ENCODE measurements at places on chromosomes 16 and 17. TPM values are rescaled to one million over a fixed set of nuclear protein-coding genes. Genes with fewer than 3 reads are reported as not detected.
A peak's percentile ranks its signal among the peaks of the same experiment; 100 is the strongest.

GRCh38 chr17:64533784-64534183, 27.0 kb downstream of the CEP95 start:
- no peak for DNase-seq

GRCh38 chr16:30186782-30187555, 3.6 kb downstream of the CORO1A start:
- no peak for DNase-seq

DNA sequence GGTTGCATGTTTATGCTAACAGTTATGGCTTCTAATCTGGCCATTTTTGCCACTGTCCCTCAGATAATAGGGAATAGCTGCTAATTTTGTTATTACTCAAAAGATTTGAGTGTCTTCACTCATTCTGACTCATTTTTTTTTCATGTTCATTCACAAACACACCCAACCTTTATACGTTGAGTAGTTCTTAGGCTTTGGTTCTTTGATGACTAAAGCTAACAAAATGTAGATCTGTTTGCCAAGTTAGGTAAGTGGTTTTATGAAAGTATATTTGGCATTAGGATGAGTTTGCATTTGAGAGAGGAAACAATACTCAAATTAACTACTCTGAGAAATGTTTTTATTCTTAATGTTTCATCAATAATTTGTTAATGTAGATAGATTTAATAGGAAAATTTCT, 3.6 kb downstream of the MAP2K4 start:
- DNase-seq = peak; percentile 17

- DNase-seq = no peak
Observed at GRCh38 chr17:19299866-19300265, 62.7 kb downstream of the B9D1 start.

- DNase-seq = peak; percentile 38
Observed at GRCh38 chr17:28381141-28381825, 9.8 kb downstream of the SARM1 start.

- no peak for DNase-seq
Observed at GRCh38 chr16:11383481-11384183, 38.4 kb downstream of the RMI2 start.

DNA sequence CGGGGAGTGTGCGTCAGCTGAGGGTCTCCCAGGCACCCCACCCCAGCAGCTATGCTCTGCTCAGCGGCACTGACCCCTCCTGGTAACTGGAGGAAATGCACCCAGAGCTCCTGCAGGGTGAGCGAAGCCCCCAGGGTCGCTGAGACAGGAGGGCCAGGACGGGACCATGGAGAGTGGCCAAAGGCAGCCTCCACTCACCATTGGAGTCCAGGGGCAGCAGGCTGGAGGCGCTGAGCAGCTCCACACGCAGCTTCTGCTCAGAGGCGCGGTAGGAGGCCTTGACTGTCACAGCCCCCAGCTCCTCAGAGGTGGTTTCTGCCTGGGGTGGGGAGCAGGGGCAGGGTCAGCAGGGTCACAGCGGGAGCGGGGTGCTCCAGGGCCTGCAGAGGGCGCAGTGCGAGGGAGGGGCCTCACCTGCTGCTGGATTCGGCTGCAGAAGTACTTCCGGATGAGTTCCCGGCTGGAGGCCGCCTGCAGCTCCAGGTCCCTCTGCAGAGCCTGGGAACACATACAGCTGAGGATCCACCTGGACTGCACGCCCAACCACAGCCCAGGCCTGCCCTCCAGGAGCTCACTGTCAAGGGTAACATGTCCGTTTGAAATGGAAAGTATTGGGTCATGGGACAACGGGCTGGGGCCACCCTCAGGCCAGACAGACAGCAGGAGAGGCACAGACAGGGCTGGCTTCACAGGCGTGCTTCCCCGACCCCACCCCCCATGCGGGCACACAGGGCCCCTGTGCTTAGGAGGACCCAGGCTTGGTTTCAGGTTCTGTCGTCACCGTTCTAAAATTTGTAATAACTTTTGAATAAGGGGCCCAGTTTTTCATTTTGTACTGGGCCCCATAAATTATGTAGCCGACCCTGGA, 13.8 kb downstream of the UNC13D start:
- DNase-seq = no peak

DNA sequence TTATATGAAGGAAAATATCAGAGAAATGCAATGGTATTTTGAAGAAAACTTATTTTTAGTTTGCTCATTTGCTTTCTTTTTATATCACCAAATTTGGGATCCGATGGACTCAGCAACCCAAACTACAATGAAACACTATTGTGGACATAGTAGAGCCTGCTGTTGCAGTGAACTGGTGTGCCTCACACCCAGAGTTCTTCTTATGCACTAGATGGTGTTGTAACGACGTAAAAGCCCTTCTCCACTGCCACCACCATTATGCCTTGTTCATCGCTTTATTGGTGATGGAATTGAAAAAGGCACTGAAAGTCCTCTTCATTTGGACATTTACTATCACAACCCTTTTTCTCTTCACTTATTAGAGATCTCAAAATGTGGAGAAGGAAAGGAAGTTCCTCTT, 381.3 kb downstream of the CDH8 start:
- no peak for DNase-seq

GRCh38 chr16:79211586-79211985, 389.0 kb downstream of the MAF start:
- DNase-seq = peak; percentile 5

GRCh38 chr16:27564224-27564623, 14.3 kb downstream of the KATNIP start:
- DNase-seq = no peak

GRCh38 chr16:8436931-8437330, 153.4 kb downstream of the TMEM114 start:
- peak; percentile 65 for DNase-seq

- no peak for DNase-seq
Observed at GRCh38 chr17:82023447-82024241, 539 bp downstream of the LRRC45 start.

GRCh38 chr17:64005734-64006167, 7.6 kb downstream of the PRR29 start:
- DNase-seq = no peak

DNA sequence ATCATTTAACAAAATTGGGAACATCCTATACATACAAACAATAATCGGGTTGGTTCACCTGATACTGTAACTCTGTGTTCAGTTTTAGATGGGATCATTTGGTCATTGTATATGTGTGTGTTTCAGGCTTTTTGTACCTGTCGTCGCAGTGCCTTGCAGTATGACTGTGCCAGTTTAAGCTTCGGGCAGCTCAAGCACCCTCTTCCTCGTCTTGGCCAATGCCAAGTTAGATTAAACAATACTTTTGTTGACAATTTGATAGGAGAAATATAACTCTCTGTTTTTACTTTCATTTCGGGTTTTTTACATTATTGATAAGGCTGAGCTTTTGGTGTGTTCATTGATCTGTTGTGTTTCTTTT, 37.0 kb upstream of the ARHGAP17 start:
- DNase-seq = no peak

KRTAP4-6 gene
- polyA plus RNA-seq = not detected

MEIOB gene
- polyA plus RNA-seq = 0.31 TPM

KRT32 gene
- not detected for polyA plus RNA-seq

ADORA2B gene
- polyA plus RNA-seq = 2.1 TPM

ERN2 gene
- polyA plus RNA-seq = not detected

LRRC3C gene
- polyA plus RNA-seq = not detected

WSCD1 gene
- 28.6 TPM for polyA plus RNA-seq

CORO6 gene
- polyA plus RNA-seq = 77.3 TPM

SLC38A7 gene
- polyA plus RNA-seq = 6.5 TPM
